Stimulated activated CD8-positive, alpha-beta memory T cell treated with anti-CD3 and anti-CD28 coated beads, Interleukin-4, amount 100 ng/mL, for 4 hours (primary cell): ENCODE measurements at places on chromosomes 5 and 9.

DNA sequence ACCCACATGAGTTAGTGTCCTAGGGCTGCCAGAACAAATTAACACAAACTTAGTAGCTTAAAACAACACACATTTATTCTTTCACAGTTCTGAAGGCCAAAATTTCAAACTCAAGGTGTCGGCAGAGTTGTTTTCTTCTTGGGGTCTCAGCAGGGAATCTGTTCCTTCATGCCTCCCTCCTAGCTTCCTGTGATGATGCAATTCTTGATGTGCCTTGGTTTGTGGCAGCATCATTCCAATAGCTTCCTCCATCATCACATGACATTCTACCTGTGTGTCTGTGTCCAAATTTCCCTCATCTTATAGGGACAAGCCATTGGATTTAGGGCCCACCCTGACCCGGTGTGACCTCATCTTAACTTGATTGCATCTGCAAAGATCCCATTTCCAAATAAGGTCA lies 12.2 kb upstream of the SLC25A48 start:
- DNase-seq, result no peak

DNA sequence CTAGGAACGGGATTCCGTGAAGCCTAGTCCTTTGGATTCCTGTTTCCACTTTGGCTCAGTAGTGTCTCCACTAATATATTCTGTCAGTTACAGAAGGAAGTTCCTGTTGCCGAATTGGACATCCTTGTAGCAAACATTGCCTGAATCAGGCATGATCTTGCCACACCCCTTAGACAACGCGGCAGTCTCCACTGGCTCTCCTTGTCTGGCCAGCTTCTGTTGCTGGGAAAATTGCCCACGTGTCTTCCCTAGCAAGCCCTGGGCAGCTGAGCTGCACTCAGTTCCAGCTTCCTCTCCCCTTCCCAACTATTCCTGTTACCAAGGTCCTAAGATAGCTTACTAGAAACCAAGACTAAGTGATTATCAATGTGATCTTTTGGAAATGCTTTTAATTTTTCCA lies 316.6 kb upstream of the RIOK2 start:
- DNase-seq, result no peak

DNA sequence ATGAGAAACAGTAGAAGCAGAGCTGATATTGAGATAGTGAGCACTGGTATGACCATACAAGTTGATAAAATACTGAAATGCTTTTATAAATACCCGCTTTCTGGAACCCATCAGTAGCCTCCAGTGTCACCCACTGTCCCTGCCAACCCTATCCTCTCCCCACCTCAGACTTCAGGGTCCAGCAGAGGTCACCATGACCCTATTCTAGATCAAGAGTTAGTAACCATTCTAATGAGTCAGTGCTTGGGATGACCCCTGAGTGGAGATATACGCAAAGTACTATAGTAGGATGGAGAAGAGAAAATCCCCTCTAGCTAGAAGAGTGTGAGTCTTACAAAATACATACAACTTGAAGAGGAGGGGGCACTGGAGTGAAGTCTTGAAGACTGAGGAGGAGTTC lies 297.9 kb upstream of the BRINP1 start:
- no peak for DNase-seq

GRCh38 chr5:14190194-14191164 lies 47.3 kb downstream of the TRIO start:
- no peak for DNase-seq
